ENCODE measurements at places on chromosomes 16 and 17.

- DNase-seq, result no peak
Observed at GRCh38 chr17:31497994-31498826, 106.7 kb downstream of the RAB11FIP4 start.

GRCh38 chr16:80369138-80369958, 171.4 kb upstream of the DYNLRB2 start:
- no peak for DNase-seq

DNA sequence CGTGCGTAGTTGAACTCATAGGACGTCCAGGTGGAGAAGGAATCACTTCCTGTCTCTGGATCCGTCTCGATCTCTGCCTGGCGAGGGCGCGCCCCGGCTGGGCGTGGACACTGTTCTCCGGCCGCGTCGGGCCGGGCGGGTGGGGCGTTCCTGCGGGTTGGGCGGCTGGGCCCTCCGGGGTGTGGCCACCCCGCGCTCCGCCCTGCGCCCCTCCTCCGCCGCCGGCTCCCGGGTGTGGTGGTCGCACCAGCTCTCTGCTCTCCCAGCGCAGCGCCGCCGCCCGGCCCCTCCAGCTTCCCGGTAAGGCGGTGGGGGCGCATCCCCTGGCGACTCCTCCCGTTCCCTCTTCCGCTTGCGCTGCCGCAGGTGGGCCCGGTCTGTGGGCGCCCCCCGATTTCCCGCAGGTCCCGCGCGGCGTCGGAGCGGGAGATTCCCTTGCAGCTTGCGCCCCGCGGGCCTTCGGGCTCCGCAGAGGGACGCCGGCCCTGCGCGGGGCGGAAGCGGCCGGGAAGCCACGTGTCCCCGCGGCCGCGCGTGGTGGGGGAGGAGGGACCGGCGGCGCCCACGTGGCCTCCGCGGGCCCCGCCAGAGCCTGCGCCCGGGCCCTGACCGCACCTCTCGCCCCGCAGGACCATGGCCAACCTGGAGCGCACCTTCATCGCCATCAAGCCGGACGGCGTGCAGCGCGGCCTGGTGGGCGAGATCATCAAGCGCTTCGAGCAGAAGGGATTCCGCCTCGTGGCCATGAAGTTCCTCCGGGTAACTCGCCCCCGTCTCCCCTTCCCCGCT, at the start of gene NME2:
NME2 (plus strand) TSS at position 214 of the 789 bp plus-strand sequence; CDS start at position 634, 420 bp downstream.
- peak; percentile 70 for DNase-seq

GRCh38 chr17:64174686-64175456, 44.9 kb upstream of the ERN1 start:
- DNase-seq, result no peak

- no peak for DNase-seq
Observed at GRCh38 chr17:27800522-27800921, at the start of gene NOS2. TSS of gene NOS2 (minus strand) at chr17:27800529. CDS start at chr17:27798809, 1,720 bp downstream.

DNA sequence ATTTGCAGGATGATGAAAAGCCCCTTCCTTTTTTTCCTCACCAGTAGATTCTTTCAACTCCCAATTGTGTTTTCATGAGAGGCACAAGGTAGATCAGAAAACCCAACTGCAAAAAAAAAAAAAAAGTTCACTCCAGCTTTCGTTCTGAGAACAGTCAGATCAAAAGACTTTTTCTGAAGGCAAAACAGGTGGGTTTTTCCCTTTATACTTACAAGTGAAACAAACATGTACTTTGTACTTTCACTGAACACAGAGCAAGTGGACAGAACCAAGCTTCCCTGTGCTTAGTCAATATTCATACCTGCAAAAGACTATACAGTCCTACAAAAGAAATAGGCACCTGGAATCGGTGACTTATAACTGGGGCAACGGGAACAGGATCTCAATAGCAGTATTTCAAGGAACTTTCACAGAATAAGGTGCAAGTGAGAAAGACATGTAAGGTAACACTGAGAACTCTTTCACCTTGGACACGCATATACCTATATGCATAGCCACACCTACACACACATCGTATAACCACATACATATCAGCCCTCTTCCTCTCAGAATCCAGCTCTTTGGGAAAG, 54.1 kb downstream of the TOX3 start:
- no peak for DNase-seq

DNA sequence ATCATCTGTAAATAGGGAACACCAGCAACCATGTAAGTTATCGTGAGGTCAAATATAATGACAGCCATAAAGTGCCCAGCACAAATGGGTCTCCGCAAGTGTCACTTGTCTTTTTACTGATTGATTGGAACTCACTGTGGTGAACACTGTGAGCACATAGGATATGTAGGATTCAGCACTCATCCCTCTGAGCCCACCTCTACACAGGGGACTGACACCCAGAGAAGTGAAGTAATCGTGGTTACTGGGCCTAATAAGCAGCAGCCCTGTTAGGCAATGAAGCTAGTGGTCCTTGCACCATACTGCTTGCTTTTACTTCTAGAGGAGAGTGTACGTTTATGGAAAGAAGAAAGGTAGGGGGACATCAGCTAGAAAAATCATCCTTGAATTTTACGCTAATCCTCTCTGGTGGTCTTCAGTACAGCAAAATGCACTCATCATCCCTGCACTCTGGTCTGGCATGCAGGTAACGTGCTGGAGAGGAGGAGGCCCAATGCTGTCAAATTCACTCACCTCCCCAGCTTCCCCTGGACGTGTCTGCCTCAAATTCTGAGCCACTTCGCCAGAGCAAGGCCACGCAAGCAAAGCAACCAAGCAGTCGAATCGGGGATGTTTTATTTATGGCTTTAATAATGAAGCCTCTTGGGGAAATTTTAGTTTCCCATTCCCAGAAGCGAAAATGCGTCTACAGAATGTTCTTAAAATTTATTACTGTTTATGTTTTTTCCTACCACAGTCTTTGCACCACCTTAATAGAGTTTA, 74.7 kb downstream of the YPEL2 start:
- no peak for DNase-seq

DNA sequence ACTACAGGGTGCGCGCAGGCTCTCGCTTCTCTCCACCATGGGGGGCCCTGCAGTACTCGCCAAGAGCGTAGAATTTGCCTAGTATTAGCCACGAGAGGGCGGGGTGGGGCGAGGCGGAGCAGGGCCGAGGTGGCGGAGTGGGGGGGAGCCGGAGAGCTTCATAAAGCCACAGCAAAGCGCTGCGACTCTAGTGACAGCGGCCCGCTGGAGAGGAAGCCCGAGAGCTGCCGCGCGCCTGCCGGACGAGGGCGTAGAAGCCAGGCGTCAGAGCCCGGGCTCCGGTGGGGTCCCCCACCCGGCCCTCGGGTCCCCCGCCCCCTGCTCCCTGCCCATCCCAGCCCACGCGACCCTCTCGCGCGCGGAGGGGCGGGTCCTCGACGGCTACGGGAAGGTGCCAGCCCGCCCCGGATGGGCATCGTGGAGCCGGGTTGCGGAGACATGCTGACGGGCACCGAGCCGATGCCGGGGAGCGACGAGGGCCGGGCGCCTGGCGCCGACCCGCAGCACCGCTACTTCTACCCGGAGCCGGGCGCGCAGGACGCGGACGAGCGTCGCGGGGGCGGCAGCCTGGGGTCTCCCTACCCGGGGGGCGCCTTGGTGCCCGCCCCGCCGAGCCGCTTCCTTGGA, at the start of gene TBX21:
TBX21 (plus strand) TSS at position 190 of the 627 bp plus-strand sequence; CDS start at position 409, 219 bp downstream.
- DNase-seq, result peak; percentile 47

Data from NCI-H1092 (cell line).